H9 (cell line): ENCODE measurements at places on chromosomes 11 and 22.

DNA sequence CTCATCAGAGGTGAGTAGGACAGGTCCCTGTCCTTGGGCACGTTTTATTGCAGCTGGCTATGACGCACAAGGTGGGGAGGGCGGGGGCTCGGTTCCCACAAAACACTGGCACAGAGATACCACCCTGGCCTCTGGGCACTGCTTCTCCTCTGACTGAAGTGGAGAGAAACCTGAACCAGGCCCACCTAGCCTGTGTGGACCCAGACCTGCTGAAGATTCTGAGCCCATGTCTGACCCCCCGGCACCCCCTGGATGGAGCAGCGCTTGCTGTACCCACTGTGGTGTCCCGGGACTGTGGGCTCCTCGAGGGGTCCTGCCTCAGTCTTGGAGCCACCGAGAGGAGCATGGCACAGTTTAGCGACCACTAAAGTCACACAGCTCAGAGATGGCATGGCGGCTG is 72.6 kb downstream of the PARVB start:
- DNase-seq = no peak

DNA sequence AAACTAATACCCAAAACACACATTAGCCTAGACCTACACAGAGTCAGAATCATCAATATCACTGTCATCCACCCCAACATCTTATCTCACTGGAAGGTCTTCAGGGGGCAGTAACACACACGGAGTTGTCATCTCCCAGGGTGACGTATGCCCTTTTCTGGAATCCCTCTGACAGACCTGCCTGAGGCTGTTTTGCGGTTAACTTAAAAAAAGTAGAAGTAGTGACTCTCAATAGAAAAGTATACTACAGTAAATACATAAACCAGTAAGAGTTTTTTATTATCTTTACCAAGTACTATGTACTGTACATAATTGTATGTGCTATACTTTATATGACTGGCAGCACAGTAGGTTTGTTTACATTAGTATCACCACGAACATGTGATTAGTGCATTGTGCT is 80.5 kb downstream of the PGR start:
- DNase-seq = no peak

DNA sequence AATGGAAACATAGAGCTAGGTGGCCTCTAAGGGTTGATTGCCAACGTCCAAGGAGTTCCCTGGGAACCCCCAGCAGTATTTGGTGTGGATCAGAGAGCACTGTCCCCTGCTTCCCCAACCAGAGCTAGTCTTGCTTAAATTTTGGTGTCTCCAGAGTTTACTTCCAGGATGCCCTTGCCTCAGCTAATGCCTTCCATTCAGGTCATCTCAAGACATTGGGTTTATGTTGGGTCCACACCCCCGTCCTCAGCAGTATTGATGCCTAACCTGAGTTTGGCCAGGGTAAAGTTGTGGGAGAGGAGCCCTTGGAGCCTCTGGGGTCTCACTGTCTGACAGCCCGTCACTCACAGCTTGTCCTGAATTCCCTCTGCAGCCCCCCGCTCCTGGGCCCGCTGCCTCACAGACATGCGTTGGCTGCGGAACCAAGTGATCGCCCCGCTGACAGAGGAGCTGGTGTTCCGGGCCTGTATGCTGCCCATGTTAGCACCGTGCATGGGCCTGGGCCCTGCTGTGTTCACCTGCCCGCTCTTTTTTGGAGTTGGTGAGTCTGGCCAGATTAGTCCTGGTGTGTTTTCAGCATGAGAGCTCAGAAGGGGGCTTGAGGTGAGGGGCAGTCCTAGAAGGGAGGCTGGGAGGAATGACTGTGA is 1.4 kb downstream of the RCE1 start:
- no peak for DNase-seq

GRCh38 chr22:46732513-46732912 is 5.5 kb downstream of the CERK start:
- DNase-seq = no peak

DNA sequence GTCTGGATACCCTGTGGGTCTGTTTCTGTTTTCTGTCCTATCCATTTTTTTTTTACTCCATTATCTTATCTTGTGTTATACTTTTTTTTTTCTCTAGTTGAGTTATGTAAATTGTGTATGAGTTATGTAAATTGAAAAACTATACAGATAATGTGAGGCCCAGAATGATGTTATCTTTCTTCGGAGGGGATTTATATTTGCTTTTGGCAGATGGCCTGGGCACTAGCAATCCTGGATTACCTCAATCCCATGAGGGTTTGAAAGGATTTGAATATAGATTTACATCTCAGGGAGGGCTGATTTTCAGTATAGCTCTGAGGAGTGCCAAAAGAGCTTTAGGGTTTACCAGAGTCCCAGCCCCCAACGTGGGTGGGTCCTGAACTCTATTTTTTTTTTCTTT is 71.0 kb downstream of the CSTPP1 start:
- no peak for DNase-seq

GRCh38 chr11:129968591-129969419 is 33.8 kb downstream of the PRDM10 start:
- no peak for DNase-seq

GRCh38 chr11:27700351-27701301 is at the start of gene BDNF:
Gene BDNF, minus strand, starts transcription at chr11:27700455. Its CDS starts 41,891 bp downstream, at chr11:27658564.
- DNase-seq = peak; percentile 58

DNA sequence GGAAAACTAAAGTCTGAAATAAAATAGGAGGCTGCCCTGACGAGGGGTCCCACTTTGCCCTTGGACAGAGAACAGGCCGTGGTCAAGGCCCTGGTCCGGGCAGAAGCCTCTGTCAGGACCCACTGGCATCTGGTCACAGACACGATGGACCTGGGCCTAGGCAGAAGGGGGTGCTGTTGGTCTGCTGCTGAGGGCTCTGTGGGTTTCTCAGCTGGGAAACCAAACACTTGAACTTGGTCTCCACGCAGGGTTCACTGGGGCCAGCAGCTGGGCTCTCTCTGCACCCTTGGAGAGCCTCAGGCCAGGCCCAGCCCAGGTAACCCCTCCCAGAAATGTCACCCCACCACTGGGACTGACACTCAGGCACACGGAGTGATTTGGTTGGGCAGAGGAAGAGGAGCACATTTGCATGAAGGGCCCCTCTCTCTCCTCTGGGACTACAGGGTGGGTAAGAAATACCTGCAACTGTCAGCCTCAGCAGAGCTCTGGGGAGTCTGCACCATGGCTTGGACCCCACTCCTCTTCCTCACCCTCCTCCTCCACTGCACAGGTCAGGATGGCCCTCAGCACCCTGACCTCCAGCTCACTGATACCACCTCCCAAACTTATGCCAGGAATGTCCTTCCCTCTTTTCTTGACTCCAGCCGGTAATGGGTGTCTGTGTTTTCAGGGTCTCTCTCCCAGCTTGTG is 48.1 kb upstream of the TOP3B start:
- DNase-seq = peak; percentile 70

GRCh38 chr11:134040386-134041302 is 28.2 kb upstream of the JAM3 start:
- no peak for DNase-seq

GRCh38 chr11:105027678-105028077 is 4.7 kb upstream of the CASP5 start:
- no peak for DNase-seq

DNA sequence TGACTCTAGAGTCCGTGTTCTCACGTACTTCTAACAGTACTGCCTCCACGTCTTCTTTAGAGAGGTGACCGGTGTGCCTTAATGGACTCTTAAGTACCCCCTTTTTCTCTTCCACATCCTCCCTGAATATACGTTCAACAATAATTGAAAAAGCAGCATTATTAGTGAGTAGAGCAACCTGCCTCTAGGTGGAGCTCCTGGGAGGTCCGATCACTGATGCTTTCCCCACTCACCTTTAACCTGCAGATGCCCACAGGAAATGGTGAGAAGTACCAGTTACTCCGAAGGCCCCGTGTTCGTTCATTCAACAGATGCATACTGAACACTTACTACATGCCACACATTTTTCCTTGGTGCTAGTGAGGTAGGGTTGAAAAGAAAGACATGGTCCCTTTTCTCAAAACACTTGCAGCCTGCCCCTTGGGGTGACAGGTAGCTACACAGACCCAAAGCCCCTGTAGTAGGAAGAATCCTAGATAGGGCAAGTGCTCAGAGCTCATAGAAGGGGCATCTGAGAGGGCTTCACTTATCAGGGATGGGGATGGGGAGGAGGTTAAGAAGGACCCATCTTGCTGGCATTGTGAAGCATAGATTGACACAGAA is 72.7 kb downstream of the FEZ1 start:
- DNase-seq = no peak

- DNase-seq = no peak
Measured at GRCh38 chr22:32336771-32337424, 20.8 kb upstream of the RFPL3 start.

DNA sequence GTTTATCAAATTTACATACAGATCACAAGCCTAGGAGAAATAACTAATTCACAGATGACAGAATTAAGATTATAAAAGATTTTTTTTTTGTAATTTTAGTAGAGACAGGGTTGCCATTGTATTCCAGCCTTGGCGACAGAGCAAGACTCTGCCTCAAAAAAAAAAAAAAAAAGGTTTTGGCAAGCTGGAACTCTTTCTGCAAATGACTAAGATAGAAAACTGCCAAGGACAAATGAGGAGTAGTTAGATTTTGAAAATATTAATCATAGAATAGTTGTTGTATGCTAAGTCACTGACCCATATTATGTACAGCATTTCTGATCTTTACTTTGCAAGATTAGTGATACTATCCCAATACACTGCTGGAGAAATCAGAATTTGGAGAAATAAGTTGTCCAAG is 99.2 kb downstream of the C11orf65 start:
- DNase-seq = no peak

DNA sequence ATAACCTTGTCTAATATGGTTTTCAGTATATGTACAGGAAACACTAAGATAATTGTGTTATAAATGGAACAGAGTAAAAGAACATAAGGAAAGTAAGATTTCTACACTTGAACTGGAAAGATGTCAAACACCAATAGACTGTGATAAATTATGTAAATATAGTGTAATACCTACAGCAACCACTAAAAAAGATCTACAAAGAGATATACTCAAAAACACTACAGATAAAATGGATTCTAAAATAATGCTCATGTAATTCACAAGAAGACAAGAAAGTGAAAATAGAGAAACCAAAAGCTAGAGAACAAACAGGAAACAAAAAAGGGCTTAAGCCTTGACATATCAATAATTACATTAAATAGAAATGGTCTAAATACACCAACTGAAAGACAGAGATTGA is 30.9 kb downstream of the DEUP1 start:
- no peak for DNase-seq

DNA sequence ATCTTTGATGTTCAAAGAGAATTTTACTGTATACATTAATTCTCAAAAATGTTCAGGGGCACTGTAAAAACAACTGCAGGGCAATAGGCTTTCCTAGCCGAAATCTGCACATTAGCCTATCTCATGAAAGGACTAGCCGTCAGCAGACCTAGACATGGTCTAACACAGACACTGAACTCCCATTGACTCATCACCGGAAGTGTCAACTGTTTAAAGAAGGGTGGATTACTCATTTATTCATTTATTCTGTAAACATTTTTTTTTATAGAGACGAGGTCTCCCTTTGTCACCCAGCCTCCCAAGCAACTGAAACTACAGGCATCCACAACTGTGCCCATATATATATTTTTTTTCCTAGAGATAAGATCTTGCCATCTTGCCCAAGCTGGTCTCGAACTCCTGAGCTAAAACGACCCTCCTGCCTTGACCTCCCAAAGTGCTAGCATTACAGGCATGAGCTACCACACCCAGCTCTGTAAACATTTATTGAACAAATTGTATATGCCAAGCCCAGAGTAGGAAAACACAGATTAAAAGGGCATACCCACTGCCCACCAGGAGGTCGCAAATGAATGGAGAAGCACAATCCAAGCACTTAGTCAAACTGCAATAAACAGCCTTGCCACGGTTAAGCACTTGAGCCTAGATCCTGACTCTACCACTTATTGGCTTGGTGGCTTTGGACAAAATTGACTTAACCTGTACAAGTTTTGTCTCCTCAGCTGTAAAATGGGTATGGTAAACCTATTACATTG is 26.6 kb downstream of the RAB30 start:
- DNase-seq = no peak

GRCh38 chr22:22462813-22463567 is 45.6 kb downstream of the ZNF280B start:
- DNase-seq = no peak

DNA sequence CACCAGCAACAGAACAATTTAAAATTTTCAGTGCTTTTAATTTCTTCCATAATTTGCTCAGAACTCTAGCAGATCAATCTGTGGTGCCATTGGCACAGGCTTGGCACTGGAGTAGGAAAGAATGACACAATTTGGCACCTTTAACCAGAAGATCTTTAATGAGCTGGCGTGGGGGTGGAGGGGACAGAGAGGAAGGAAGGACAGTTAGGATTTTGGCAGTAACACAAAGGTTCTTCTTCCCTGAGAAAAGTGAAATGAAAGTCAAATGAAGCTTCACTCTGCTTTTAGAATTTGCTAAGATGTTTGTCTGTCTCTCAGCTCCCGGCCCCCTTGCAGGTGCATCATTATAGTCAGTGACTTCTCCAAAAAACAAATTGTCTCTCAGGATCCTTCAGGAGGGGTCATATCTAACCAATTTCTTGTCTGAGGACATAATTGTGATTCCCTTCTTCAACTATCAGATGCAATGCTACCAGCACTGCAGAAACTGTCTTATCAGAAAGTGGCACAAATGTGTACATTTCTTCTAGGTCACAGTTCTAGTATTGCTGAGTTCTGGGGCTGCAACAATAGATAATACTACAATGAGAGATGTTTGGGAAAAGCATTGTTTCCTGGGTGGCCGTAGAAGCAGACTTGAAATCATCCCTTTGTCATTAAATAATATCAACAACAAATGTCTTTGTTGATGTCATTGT is 66.8 kb downstream of the CSTPP1 start:
- DNase-seq = no peak

- no peak for DNase-seq
Measured at GRCh38 chr11:96207459-96208449, 135.2 kb downstream of the MAML2 start.
